ENCODE measurements at places on chromosomes 2 and 18.

GRCh38 chr18:62371436-62371835 is 46.3 kb downstream of the TNFRSF11A start:
- no peaks in the 10 kb centered on the region for H3K4me1 ChIP-seq
- no peaks in the 10 kb centered on the region for H3K27me3 ChIP-seq
- no peak overlapping the region for H3K27ac ChIP-seq
- no peak overlapping the region for H3K4me3 ChIP-seq
- DNase-seq, result no peak

DNA sequence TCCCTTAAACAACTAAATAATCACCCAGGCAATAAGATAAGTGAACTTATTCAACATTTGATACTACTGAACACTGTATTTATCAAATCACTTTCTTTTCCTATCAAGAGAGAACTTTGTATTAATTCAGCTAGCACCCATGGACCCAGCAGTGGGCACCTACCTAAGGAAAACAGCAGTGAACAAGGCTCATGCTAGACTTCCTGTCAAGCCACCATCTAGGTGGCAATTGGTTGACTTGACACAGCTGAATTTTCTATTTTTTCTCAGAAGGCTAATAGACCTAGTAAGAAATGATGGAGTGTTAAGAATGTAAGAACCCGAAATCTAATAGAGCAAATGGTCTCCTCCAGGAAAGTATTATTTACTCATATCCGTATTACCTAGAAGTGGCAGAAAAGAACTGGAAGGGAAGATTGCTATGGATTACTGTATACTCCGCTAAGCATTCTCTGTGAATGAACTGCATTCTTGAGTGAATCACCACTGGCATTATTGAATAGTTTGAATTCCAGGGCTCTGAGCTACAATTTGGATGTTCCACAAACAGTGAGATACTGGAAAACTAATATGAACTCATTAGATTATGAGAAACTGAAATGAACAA is 988.2 kb upstream of the CDH2 start:
- no peak overlapping the region for H3K27ac ChIP-seq
- H3K4me1 ChIP-seq, result no peaks in the 10 kb centered on the region
- DNase-seq, result no peak
- no peaks in the 10 kb centered on the region for H3K36me3 ChIP-seq

GRCh38 chr2:236825989-236826510 is 256.4 kb downstream of the ACKR3 start:
- no peak overlapping the region for H3K4me3 ChIP-seq
- no peaks in the 10 kb centered on the region for H3K27me3 ChIP-seq
- no peak overlapping the region for H3K27ac ChIP-seq
- DNase-seq, result no peak
- no peaks in the 10 kb centered on the region for H3K36me3 ChIP-seq

DNA sequence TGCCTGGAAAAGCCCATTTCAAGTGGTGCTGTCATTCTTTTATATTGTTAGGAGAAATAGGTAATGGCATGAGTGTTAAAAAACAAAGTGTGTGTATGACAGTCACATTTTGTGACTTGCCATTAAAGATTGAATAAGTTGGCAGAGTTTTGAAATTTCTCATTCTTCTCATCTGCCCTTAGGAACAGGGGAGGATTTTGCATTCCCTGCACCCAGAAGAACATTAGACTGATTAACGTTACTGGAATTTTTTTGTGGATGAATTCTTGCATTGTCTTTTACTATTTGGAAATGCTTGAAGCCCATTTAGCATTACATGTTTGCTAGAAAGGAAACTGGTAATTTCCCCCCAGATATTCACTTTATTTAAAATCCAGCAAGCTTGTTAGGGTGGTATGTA is 162.2 kb downstream of the BABAM2 start:
- no peak overlapping the region for H3K27ac ChIP-seq
- no peak for DNase-seq
- no peaks in the 10 kb centered on the region for H3K4me1 ChIP-seq
- no peaks in the 10 kb centered on the region for H3K36me3 ChIP-seq

DNA sequence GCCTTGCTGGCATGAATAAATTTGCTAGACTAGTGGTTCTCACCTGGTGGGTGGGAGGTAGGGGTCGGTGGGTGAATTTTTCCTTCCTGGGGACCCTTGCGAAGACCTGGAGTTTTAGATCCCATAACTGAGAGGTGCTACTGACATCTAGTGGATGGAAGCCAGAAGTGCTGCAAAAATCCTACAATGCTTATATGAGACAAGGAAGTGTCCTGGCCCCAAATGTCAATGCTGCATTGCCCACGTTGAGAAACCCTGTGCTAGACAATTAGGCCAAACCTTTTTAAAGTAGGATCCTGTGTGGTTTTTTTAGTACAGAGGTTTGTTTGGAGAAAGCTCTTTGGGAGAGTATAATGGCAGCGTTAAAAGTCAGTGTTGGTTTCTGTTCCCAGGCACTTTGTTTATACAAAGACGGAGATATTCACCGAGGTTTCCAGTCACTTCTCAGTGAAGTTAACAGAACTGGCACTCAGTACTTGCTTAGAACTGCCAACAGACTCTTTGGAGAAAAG is 9.6 kb downstream of the SERPINB8 start:
- no peaks in the 10 kb centered on the region for H3K27me3 ChIP-seq
- H3K36me3 ChIP-seq, result peaks cover 14% of the 10 kb centered on the region
- no peaks in the 10 kb centered on the region for H3K4me1 ChIP-seq
- DNase-seq, result peak; percentile 52
- H3K4me3 ChIP-seq, result no peak overlapping the region
- H3K27ac ChIP-seq, result peak overlapping the region; percentile 64

GRCh38 chr18:27771571-27771970 is 405.4 kb downstream of the CDH2 start:
- no peak overlapping the region for H3K27ac ChIP-seq
- no peaks in the 10 kb centered on the region for H3K4me1 ChIP-seq
- no peak for DNase-seq

- DNase-seq, result no peak
- H3K4me3 ChIP-seq, result no peak overlapping the region
- H3K4me1 ChIP-seq, result peaks cover 59% of the 10 kb centered on the region
- no peaks in the 10 kb centered on the region for H3K36me3 ChIP-seq
- H3K27ac ChIP-seq, result no peak overlapping the region
Observed at GRCh38 chr2:152411154-152411553, 76.2 kb downstream of the FMNL2 start.

DNA sequence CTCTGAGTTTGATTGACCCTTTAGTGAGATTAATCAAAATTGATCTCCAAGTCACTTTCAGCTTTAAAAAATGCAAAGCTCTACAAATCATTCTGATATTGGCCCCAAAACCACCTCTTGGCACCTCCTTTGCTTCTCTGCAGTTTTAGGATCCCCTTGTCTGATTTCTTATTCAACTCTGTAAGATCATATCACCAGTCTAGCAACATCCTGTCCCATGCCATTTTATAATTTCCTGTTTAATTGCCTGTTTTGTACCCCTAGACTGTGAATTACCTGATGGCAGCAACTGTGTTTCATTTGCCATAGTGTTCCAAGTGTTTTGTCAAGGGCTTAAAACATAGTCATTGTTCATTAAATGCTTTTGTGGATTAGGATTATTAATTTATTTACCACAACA is 406.3 kb upstream of the TRIB2 start:
- H3K27me3 ChIP-seq, result no peaks in the 10 kb centered on the region
- H3K4me1 ChIP-seq, result no peaks in the 10 kb centered on the region
- no peaks in the 10 kb centered on the region for H3K36me3 ChIP-seq
- no peak overlapping the region for H3K27ac ChIP-seq

- H3K4me3 ChIP-seq, result no peak overlapping the region
- H3K36me3 ChIP-seq, result no peaks in the 10 kb centered on the region
- no peak overlapping the region for H3K27ac ChIP-seq
- DNase-seq, result peak; percentile 78
- no peaks in the 10 kb centered on the region for H3K27me3 ChIP-seq
Observed at GRCh38 chr2:191178806-191179514, 28.2 kb upstream of the STAT4 start.

DNA sequence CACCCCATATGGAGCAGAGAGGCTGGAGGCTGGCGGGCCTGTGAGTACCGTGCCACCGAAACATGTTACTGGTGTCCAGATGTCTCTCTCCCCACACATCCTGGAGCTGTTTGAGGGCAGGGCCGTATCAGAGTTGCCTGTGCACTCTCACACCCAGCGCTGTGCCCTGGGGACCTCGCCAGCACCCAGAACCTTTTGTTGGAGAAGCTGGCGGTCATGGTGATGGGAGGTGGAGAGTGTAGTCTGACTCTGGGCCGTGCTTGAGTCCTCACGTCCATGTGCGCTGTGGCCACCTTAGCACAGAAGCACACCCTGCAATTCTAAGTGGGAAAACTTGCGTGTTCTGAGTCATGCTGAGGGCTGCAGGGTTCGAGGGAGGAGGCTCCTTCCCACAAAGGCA is 259.2 kb downstream of the NDUFA10 start:
- H3K36me3 ChIP-seq, result no peaks in the 10 kb centered on the region
- H3K27me3 ChIP-seq, result no peaks in the 10 kb centered on the region
- H3K4me1 ChIP-seq, result no peaks in the 10 kb centered on the region
- DNase-seq, result no peak

- H3K27me3 ChIP-seq, result no peaks in the 10 kb centered on the region
- peaks cover 23% of the 10 kb centered on the region for H3K36me3 ChIP-seq
- no peak overlapping the region for H3K4me3 ChIP-seq
- H3K4me1 ChIP-seq, result no peaks in the 10 kb centered on the region
- no peak overlapping the region for H3K27ac ChIP-seq
- DNase-seq, result no peak
Observed at GRCh38 chr2:55247025-55247424, 14.5 kb downstream of the RPS27A start.

DNA sequence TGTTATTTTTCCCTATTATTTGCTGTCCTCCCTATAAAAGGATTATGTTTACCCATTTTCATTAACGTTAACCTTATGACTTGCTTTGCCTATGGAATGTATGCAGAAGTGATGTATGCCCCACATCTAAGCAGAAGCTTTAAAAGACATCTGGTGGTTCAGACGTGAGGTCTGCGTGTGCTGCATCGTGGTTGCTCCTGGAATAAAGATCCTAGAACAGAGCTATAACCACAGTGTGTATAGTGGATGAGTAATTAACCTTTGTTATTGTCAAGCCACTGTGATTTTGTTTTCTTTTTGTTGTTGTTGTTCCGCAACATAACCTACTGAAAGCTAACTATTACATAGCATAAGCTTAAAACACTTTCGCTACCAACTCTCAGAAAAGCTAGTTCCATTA is 20.9 kb upstream of the CFAP36 start:
- no peak overlapping the region for H3K27ac ChIP-seq
- no peak overlapping the region for H3K4me3 ChIP-seq
- no peak for DNase-seq
- H3K4me1 ChIP-seq, result no peaks in the 10 kb centered on the region
- no peaks in the 10 kb centered on the region for H3K27me3 ChIP-seq

DNA sequence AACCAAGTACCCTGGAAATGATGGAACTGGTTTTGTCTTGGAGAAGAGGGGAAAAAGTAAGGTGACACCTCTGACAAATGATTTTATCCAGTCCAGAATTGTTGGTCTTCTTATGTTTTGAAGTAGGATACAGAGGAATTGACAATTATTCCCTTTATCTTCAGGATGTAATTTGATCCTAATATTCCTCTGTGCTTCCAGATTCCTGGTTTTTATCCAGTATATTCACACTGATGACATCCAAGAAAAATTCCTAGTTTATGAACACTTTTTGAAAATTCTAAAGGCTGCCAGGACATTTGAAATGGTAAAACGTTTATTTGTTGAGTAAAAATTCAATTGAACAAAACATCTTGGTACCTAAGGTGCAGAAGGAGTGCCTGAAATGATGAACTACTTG is 22.2 kb upstream of the ETAA1 start:
- no peak overlapping the region for H3K4me3 ChIP-seq
- no peaks in the 10 kb centered on the region for H3K27me3 ChIP-seq
- H3K36me3 ChIP-seq, result no peaks in the 10 kb centered on the region
- no peaks in the 10 kb centered on the region for H3K4me1 ChIP-seq
- DNase-seq, result no peak

GRCh38 chr2:12169721-12170120 is 423.3 kb downstream of the LPIN1 start:
- no peak overlapping the region for H3K4me3 ChIP-seq
- H3K27me3 ChIP-seq, result no peaks in the 10 kb centered on the region
- peak; percentile 51 for DNase-seq
- no peaks in the 10 kb centered on the region for H3K36me3 ChIP-seq
- H3K4me1 ChIP-seq, result peaks cover 6% of the 10 kb centered on the region

- H3K36me3 ChIP-seq, result no peaks in the 10 kb centered on the region
- H3K27me3 ChIP-seq, result no peaks in the 10 kb centered on the region
- peaks cover 4% of the 10 kb centered on the region for H3K4me1 ChIP-seq
- H3K4me3 ChIP-seq, result no peak overlapping the region
- H3K27ac ChIP-seq, result no peak overlapping the region
Observed at GRCh38 chr2:19860022-19860421, 41.8 kb downstream of the TTC32 start.

- no peak overlapping the region for H3K4me3 ChIP-seq
- no peak overlapping the region for H3K27ac ChIP-seq
- no peak for DNase-seq
- no peaks in the 10 kb centered on the region for H3K27me3 ChIP-seq
- no peaks in the 10 kb centered on the region for H3K4me1 ChIP-seq
Observed at GRCh38 chr2:134002391-134002790, 251.5 kb upstream of the MGAT5 start.

DNA sequence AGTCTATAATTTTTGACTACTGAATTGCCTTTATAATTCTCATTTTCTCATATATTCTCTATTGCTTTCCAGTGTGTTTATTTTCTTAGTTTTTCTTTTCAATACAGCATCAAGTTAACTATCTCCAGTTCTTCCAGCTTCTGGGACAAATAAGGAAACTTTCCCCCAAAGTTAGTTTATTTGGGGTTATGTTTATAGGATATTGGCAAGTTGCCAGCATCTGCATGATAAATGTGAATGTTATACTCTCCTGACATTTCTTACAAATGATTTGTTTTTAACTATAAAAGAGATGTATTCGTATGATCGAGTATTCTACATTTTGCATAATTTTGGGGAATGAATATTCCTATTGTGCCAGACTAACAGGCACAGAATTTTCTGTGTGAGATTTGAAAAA is 140.6 kb upstream of the KCNJ3 start:
- H3K4me3 ChIP-seq, result no peak overlapping the region
- no peak overlapping the region for H3K27ac ChIP-seq
- no peaks in the 10 kb centered on the region for H3K36me3 ChIP-seq

DNA sequence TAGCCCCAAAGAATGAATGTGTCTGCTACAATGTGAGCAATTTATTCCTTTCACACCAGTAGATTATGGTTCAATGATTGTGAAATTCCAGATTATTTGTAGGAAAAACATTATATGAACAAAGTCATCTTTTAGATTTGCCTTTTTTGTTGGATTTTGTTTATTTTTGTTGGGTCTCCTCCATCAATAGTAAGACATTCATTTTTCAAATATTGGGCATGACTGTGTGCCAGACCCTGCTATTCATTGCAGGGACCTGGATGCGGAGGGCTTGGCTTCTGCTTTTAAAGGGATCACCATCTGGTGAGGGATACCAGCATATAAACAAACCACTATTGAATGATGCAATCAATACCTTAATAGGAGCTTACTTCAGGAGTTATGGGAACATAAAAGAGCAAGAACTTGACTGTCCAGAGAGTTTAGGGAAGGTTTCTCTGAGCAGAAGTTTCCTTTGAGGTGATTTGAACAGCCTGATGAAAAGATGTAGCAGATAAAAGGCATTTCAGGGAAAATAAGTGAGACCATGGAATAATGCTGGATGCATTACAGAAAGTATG is 486.7 kb downstream of the EPHA4 start:
- no peaks in the 10 kb centered on the region for H3K27me3 ChIP-seq
- H3K36me3 ChIP-seq, result no peaks in the 10 kb centered on the region
- no peak for DNase-seq
- H3K4me3 ChIP-seq, result no peak overlapping the region

GRCh38 chr2:179454443-179455171 is 190.0 kb upstream of the SESTD1 start:
- H3K36me3 ChIP-seq, result no peaks in the 10 kb centered on the region
- no peaks in the 10 kb centered on the region for H3K4me1 ChIP-seq
- no peak overlapping the region for H3K4me3 ChIP-seq

All from thyroid gland (tissue), 4 donors.